Fibroblast of the aortic adventitia (primary cell): ENCODE measurements at places on chromosomes 11 and 22. TPM values are rescaled to one million over a fixed set of nuclear protein-coding genes. Genes with fewer than 3 reads are reported as not detected.

The MS4A4E gene
- not detected in 2 replicates for total RNA-seq

The TSSK2 gene
- not detected in 2 replicates for total RNA-seq

DNA sequence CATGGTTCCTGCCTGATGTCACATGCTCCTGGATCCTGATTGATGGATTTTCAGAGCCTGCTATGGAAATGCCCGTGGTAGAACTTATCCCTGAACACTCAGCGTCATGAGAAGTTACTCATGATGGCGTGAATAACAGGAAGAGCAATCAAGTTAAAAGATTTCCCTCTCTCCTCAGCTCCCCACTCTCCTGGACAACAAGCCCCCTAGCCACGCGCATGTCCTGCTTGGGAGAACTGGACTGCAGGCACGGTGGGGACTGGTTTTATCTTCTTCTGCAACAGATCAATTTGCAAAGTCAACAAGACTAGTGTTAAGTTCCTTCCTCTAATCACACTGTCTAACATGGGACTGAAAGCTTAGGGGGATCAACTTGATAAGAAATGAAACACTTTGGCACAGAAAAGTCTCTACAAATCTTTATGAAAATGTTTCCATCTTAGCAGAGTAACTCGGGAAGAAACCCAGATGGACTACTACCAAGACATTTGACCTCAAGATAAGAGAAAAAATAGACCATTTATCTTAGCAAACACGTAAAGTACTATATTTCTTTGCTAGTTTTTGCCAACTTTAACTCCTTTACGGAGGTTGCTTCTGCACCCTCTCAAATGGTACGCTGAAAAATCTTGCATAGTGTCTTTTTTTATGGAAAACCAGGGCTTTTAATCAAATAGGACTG is 27.6 kb downstream of the POU2AF1 start:
- peak; percentile 74 for DNase-seq

DNA sequence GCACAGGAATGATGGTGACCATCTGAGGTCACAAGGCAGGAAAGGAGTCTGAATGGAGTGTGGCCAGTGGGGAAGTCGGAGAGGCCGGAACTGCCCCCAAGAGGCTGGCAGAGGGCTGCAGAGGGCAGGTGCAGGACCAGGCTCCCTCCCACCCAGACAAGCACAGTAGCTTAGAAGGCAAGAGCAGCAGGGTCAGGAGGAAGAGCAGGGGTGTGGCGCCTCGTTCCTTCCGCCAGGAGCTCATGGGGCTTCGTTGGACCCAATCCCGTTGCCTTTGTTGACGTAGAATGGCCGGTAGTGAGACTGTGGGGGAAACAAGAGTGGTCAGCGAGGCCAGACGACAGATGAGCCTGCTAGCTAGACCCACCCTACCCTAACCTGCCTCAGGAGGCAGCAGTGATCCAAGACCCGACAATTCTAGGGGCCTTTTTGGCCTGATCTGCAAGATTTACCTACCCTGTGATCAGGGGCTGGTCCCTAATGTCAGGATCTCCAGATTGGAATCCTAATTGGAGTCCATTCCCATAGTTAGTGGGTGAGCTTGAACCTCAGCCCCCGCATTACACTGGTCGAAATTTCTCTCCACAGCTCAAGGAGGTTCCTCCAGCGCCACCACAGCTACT is 25.6 kb downstream of the TRIM29 start:
- no peak for DNase-seq

DNA sequence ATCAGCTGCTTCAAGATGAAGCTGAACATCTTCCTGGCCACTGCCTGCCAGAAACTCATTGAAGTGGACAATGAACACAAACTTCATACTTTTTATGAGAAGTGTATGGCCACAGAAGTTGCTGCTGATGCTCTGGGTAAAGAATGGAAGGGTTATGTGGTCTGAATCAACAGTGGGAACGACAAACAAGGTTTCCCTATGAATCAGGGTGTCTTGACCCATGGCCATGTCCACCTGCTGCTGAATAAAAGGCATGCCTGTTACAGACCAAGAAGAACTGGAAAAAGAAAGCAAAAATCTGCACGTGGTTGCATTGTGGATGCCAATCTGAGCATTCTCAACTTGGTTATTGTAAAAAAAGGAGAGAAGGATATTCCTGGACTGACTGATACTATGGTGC is 22.2 kb upstream of the BIRC3 start:
- DNase-seq: no peak

DNA sequence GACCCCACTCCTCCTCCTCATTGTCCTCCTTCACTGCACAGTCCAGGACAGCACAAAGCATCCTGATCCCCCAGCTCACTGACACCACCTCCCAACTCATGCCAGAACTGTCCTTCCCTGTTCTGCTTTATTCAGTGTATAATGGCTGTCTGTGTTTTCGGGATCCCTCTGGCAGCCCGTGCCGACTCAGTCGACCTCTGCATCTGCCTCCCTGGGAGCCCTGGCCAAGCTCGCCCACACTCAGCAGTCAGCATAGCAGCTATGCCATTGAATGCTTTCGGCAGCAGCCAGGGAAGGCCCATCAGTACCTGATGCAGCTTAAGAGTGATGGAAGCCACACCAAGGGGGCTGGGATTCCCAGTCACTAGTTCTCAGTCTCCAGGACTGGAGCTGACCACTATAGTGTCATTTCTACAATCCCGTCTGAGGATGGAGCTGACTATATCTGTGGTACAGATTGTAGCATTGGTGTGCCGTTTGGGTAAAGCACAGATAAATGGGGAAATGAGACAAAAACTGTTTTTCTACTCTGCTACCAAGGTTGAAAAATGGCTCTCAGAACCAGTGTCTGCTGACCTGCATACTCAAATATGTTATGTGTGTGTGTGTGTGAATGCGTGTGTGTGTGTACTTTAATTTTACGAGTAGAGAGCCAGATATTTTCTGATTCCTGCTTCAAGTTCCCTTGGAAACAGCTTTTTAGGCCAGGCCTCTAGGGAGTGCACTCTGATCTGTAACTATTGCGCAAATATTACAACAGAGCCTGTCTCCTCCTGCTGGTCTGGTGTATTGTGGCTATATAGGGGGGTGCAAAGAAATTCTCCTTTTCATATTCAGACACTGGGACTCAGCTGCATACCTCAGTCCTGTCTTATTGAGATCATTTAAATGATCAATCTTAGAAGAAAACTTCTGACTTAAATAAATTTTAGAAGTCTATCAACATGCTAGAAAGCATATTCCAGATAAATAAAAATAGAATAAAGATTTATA is 78.8 kb upstream of the TOP3B start:
- peak; percentile 85 for DNase-seq

DNA sequence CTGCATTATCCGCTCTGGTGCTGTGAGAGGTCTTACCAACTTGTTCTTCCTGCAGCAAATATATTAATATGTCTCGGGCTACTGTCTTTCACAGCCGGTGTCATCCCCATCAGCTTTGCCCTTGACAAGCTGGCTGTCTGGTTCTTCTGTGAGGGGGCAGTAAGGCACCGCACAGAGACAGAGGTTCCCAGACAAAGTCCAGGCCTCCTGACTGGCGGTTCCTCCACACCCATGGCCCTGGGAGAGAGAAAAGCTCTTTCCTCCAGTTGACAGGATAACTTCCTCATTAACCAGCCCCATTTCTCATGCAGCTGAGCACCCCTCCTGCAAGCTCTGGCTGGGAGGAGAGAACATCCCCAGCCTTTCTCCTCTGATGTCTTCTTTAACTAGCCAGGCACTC is 212.5 kb upstream of the SEZ6L start:
- no peak for DNase-seq

DNA sequence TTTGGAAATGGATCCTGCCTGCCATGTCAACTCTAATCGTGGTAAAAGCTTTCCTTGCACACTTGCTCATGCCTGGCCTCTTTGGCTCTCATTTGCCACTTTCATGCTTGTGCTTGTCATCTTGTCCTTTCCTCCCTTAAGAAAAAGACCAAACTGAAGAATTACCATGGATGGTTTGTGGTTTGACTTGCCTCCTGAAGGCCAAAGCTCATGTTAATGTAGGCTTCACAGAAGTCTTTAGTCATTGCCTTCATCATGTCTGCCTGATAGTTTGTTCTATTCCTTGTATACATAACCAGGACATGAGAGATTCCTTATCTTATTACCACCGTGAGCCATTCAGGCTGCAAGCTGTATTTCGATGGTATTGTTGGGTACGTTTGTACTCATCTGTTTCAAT is 17.3 kb downstream of the TEAD1 start:
- no peak for DNase-seq

DNA sequence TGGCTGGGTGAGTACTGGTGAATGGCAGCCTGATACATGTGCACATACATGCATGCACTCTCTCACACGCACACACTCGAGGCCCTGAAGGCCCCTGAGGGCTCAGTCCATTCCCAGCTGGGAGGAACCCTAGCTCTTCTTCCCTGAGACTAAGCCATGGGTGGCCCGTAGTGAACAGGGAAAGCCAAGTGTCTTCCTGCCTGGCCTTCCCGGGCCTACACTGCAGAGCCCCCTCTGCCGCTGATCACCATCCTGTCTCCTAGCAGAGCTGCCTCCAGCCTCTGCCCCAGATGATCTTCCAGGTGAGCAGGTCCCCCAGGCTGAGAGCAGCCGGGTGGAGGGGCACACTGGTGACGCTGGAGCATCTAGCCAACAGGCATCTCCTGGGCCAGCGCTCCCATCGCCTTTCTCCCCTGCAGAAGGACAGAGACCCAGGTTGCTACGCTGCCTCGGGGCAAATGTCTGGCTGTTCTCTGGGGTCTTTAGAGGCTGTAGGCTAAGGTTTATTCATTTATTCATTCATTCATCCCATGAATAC is 57.3 kb downstream of the CD82 start:
- DNase-seq: no peak

GRCh38 chr11:10233581-10233980 is 60.4 kb downstream of the SBF2 start:
- DNase-seq: peak; percentile 87
